ENCODE measurements at places on chromosomes 4 and X.

DNA sequence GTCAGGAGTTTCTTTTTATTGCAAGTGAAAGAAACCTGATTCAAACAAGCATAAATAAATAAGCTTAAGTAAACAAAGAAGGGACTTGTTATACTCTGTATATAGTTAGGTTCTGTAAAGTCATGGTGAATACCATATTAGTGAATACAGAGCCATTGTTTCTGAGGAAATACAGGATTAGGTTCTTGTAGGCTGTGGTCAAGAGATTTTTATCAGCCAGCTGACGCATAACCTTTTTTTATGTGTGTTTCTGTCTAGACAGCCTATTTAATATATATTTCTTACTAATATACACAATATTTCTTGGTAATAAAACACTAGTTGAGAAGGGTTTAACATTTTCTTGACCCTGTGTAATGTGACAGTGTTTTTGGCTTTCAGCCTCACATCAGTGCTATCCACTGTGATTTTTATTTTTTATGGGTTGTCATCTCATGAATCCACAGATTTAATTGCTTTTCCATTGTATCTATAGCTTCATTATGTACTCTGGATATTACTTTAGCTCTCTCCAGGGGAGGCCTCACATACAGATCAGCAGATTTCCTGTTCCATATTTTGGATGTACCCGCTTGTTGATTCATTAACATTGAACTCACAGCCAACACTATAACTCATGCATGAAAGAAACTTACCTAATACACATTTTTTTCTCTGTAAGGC, 8.0 kb downstream of the HERC3 start:
- no peaks in the 10 kb centered on the region for H3K36me3 ChIP-seq
- H3K4me1 ChIP-seq: peaks cover 26% of the 10 kb centered on the region
- no peaks in the 10 kb centered on the region for H3K27me3 ChIP-seq
- DNase-seq: no peak
- no peak overlapping the region for H3K4me3 ChIP-seq

GRCh38 chr4:157072002-157072401, 3.9 kb upstream of the GLRB start:
- no peaks in the 10 kb centered on the region for H3K36me3 ChIP-seq
- H3K4me3 ChIP-seq: no peak overlapping the region
- no peaks in the 10 kb centered on the region for H3K27me3 ChIP-seq
- no peak for DNase-seq
- no peak overlapping the region for H3K27ac ChIP-seq

DNA sequence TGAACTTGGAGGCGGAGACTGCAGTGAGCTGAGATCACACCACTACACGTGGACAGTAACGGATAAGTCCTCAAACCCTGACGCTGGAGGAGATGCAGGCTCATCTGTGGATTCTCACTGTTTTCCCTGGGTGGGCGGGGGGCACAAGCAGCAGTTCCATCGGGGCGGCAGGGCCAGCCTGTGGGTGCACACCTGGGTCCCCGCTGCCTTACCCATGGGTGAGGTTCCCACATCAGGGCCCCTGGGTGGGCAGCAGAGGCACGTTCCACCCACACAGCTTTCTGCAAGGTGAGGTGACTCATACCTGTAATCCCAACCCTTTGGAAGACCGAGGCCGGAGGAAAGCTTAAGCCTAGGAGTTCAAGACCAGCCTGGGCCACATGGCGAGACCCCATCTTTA, 56.6 kb upstream of the MXD4 start:
- peak; percentile 50 for DNase-seq
- no peaks in the 10 kb centered on the region for H3K27me3 ChIP-seq
- H3K27ac ChIP-seq: no peak overlapping the region
- no peaks in the 10 kb centered on the region for H3K4me1 ChIP-seq
- no peaks in the 10 kb centered on the region for H3K36me3 ChIP-seq
- H3K4me3 ChIP-seq: no peak overlapping the region

GRCh38 chr4:166839615-166840251, 394.6 kb downstream of the SPOCK3 start:
- no peaks in the 10 kb centered on the region for H3K36me3 ChIP-seq
- no peak overlapping the region for H3K27ac ChIP-seq
- no peak overlapping the region for H3K4me3 ChIP-seq
- no peaks in the 10 kb centered on the region for H3K27me3 ChIP-seq
- no peaks in the 10 kb centered on the region for H3K4me1 ChIP-seq

DNA sequence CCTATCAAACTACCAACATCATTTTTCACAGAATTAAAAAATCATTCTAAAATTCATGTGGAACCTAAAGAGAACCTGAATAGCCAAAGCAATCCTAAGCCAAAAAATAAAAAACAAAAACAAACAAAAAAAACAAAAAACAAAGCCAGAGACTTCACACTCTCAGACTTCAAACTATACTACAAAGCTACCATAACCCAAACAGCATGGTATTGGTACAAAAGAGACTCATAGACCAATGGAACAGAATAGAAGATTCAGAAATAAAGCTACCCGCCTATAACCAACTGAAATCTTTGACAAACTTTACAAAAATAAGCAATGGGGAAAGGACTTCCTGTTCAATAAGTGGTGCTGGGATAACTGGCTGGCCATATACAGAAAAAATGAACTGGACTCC, 152.3 kb upstream of the SMIM31 start:
- H3K27me3 ChIP-seq: no peaks in the 10 kb centered on the region
- DNase-seq: no peak
- H3K4me3 ChIP-seq: no peak overlapping the region
- H3K27ac ChIP-seq: no peak overlapping the region
- no peaks in the 10 kb centered on the region for H3K36me3 ChIP-seq

GRCh38 chrX:38859602-38860001, 58.3 kb downstream of the MID1IP1 start:
- no peak for DNase-seq
- H3K27me3 ChIP-seq: no peaks in the 10 kb centered on the region
- H3K4me3 ChIP-seq: no peak overlapping the region

DNA sequence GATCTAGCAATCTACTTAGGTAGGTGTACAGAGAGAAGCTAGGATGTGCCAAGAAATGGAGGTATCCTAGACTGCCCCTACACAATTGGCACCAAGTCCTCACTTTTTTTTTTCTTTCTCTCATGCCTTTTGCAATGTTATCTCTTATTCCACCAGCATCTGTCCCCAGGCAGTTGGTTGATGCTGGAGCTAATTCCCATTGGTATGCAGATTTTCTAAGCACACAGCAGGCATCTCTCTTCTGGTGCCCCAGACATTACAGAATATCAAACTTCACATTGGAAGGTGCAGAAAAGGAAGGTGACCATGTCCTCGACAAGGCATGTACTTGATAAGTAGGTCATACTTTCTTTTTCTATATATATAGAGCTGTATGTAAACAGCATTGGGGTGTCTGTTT, 21.6 kb downstream of the LUZP4 start:
- no peaks in the 10 kb centered on the region for H3K36me3 ChIP-seq
- H3K27ac ChIP-seq: no peak overlapping the region
- H3K4me3 ChIP-seq: no peak overlapping the region
- no peak for DNase-seq
- no peaks in the 10 kb centered on the region for H3K4me1 ChIP-seq
- no peaks in the 10 kb centered on the region for H3K27me3 ChIP-seq

DNA sequence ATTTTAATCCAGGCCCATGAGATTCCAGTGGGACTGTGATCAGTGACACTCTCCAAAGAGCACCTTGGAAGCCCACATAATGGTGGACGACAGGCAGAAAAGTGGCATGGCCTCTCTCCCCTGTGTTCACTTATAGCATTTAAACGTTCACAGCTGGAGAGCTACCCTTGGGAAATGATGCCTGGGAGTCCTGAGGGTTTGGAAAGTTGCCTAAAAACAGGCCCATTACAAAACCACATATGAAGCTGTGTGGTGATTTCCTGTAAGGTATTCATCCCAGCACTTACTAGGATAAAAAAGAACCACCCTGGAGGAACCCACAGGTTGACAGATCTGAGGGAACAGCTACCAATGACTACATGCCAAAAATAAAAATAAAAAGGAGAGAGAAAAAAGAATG, 193.2 kb downstream of the RASL11B start:
- H3K36me3 ChIP-seq: no peaks in the 10 kb centered on the region
- DNase-seq: no peak

GRCh38 chrX:7059214-7059838, 88.2 kb upstream of the STS start:
- no peak overlapping the region for H3K4me3 ChIP-seq
- no peaks in the 10 kb centered on the region for H3K27me3 ChIP-seq
- no peaks in the 10 kb centered on the region for H3K4me1 ChIP-seq
- no peak overlapping the region for H3K27ac ChIP-seq
- DNase-seq: no peak

DNA sequence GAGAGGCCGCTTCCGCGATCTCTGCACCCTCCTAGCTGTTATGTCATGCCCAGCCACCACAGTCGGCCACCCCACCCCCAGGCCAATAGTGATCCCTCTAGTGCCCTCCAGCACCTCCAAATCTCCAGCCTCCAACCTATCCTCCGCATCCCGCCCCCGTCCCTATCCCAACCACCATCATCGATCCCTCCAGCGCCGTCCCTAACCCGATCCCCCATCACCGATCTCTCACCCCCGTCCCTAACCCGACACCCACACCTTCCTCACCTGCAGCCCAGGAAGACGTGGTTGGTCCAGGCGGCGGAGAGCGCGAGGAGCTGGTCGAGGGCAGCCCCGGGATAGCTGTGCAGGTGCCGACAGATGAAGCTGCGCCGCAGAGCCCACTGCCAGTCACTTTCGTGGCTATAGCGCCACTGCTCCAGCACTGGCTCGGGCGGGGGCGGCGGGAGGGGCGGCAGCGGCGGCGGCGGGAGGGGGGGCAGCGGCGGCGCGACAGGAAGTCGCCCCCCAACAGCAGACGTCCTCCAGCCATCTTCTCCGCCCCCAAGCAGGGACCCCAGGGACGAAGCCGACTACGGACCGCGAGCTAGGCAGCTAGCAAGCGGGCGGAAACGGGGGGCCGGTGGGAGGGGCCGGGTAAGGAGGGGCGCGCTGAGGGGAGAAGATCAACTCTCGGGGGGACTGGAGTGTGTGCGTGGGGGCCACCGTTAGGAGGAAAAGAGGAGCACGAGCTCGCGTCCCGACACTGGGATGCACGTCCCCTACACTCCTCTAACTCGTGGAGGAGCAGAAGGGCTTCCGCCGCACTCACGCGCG, 552 bp downstream of the NKRF start:
- peak overlapping the region; percentile 49 for H3K4me3 ChIP-seq

GRCh38 chrX:48972220-48973164, 848 bp upstream of the KCND1 start:
- H3K4me1 ChIP-seq: peaks cover 6% of the 10 kb centered on the region
- no peak overlapping the region for H3K27ac ChIP-seq
- no peaks in the 10 kb centered on the region for H3K27me3 ChIP-seq
- DNase-seq: no peak
- peak overlapping the region; percentile 34 for H3K4me3 ChIP-seq

- H3K36me3 ChIP-seq: peaks cover 15% of the 10 kb centered on the region
- no peak overlapping the region for H3K4me3 ChIP-seq
- no peaks in the 10 kb centered on the region for H3K27me3 ChIP-seq
Measured at GRCh38 chr4:185290018-185290607, 80.7 kb downstream of the SNX25 start.

DNA sequence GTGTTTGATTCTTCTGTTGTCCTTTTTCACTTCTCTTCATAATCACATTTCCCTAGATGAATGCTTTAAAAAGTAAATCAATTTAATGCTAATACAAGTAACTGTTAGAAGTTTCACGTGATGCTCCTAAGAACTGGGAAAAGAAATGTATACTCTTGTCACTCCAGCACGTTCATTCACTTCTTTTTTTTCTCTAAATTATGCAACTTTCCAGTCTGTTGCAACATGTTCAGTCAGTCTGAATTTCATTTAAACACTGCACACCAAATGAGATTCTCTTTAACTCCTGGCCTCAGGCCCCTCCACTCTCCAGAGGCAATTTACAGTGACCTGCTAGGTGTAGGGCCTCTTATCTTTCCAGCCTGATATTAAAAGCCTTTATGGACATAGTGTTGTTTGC, 321.9 kb downstream of the HS3ST1 start:
- no peak overlapping the region for H3K27ac ChIP-seq
- DNase-seq: no peak
- H3K4me3 ChIP-seq: no peak overlapping the region
- H3K4me1 ChIP-seq: no peaks in the 10 kb centered on the region

Measured in upper lobe of left lung (tissue), 6 donors.